Activated T-cell treated with anti-CD3 and anti-CD28 coated beads for 1 hour (primary cell): ENCODE measurements at places on chromosomes 7 and 10.

- no peak for DNase-seq
These were observed 17.3 kb upstream of the SAMD9L start for GRCh38 chr7:93165447-93165846.

DNA sequence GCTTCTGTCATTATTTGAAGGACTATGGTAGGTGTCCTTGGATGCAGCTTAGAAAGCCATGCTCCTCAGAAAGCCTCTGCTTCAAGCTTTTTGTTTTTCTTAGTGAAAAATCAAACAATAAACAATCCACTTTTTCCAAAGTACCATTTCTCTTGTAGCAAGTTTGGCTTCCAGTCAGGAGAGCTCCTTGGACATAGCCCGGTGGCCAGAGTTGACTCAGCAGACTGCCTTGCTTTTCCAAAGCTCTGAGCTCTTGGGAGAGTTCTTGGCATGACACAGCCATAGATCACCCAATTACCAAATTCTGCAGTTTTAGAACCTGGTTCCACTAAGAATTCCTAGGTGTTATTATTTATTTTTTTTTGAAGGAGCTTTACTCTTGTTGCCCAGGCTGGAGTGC is 189.4 kb upstream of the MTPN start:
- DNase-seq, result no peak

- no peak for DNase-seq
These were observed 13.2 kb downstream of the CWF19L1 start for GRCh38 chr10:100254191-100254590.

- no peak for DNase-seq
These were observed 1.6 kb upstream of the COX19 start for GRCh38 chr7:976901-977325.

GRCh38 chr7:155412416-155413253 is 45.3 kb upstream of the EN2 start:
- DNase-seq, result peak; percentile 22

DNA sequence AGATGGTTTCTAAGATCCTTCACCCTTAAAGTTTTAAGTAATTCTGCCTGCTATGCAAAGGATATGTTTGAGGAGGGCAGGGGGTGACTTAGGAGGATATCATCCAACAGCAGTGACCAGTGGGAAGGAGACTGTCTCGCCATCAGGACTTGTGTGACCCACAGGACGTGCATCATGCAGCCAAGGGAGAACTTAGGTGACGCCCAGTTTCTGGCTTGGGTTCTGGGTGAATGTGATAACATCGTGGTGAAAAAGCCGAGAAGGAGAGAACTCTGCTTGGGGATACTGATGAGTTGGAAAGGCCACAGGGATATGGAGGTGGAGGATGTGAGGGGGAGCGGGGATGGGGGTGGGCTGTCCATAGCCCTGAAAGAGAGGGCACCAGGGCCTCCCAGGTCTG is 3.8 kb downstream of the WIPI2 start:
- DNase-seq, result no peak

GRCh38 chr10:106897719-106898118 is 266.8 kb downstream of the SORCS1 start:
- DNase-seq, result no peak

DNA sequence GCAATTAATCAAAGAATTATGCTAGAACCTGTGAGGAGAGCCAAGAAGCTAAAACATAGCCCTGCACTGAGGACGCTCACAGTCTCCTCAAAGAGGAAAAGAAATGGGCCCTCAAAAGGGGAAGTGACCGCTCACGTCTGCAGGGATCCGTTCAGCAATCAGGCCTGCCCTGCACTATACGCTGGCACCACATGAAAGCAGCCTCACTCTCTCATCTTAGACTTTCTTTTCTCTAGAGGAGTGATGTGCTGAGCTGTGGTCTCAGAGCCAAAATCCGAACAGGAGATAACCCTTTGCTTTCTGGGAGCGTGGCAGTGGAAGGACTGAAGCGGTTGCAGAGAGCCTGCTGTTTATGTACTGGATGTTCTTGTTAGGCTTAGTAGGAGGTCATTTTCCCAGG is 6.3 kb upstream of the IL2RA start:
- DNase-seq, result no peak

- DNase-seq, result no peak
These were observed 17.2 kb downstream of the INHBA start for GRCh38 chr7:41685684-41686083.

DNA sequence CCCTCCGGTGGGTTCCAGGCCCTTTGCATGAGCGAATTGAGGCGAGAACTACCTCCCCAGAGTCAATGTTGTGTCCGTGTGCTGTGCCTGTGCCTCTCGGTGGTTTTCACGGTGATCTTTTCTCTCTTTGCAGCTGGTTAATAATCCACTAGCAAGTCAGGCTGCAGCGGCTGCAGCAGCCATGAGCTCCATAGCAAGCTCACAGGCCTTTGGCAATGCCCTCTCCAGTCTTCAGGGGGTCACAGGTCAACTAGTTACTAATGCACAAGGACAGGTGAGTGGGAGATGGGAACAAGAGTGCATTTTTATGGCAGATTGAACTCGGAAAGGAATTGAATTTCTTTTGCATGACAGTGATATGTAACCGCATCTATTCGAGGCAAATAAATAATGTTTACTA is 159.7 kb upstream of the YAE1 start:
- DNase-seq, result no peak

DNA sequence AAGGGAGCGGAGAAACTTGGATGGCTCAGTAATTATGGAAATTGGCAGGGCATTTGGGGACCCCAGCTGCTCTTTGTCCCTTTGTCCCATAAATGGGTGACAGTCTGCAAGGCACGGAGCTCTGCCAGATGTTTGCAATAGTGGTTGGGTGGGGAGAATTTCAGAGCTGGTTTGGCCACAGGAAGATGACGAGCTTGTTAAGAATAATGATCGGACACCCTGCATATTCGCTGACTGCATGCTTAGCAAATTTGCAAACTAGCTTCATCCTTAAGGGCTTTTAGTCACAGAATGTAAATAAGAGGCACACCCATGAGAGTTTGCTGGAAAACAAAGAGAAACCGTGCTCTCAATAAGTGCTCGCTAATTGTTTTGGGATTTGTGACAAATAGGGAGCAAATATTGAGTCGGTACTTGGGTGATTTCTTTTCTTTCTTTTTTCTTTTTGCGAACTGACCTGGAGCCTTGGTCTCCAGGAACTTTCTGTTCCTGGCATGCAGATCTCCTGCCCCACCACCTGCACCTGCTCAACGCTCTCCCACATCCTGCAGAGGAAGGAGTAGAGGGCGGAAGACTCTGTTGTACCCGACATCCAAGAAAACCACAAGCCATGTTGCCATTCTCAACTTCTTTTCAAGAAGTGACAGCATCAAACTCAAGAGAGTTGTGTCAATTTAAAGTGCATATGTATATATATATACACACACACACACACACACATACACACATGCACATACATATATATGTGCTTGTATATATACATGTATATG is 238.9 kb downstream of the CAMK1D start:
- no peak for DNase-seq

DNA sequence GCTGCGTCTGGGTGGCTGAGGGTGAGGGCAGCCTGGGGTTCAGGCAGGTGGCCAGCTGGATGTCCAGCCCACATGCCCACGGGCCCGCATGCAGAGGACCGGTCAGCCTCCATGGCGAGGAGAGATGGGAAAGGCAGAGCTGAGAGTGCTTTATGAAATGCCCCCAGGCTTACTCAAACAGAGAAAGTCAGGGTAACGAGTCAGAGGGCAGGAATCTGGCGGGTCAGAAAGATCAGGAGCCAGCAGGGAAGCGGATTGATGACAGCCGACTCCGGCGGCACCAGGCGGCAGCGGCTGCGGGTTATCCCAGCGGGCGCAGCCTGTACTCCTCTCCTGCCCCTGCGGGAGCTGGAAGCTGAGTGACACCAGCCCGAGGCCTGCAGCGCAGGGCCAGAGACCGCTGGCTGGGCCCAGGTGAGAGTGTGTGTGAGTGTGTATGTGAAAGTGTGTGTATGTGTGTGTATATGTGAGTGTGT is 13.4 kb downstream of the SLC13A4 start:
- no peak for DNase-seq

- no peak for DNase-seq
These were observed 40.6 kb downstream of the LRRC17 start for GRCh38 chr7:102953406-102953805.

- no peak for DNase-seq
These were observed 294.9 kb upstream of the MKLN1 start for GRCh38 chr7:131032786-131033185.

DNA sequence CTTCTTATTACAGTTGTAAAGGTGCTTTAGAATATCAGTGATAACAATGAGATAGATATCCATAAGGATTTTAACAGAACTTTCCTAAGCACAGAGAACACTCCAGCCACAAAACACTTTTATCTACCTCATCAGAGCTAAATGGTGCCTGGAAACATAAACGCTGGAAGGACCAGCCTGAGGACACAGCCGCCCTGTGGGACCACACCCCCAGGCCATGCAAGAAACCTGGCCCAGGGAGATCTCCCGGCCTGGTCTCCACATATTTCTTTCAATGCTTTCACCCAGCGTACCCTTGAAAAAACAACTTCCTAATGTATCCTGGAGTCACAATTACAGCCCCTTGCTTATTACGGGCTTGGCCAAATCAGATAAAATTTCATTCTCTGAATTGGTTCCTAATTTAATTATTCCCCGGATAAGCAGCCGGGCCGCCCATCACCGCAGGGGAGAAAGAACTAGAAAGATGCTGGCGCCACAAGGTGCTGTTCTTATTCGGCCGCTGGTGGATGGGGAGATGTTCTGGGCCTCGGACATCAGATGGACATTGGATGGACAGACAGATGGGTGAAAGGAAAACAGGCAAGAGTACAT is 11.8 kb downstream of the CHST15 start:
- no peak for DNase-seq

- DNase-seq, result no peak
These were observed 189.7 kb downstream of the ARHGAP21 start for GRCh38 chr10:24533981-24534380.

GRCh38 chr7:132558815-132559214 is 17.5 kb downstream of the PLXNA4 start:
- DNase-seq, result no peak

DNA sequence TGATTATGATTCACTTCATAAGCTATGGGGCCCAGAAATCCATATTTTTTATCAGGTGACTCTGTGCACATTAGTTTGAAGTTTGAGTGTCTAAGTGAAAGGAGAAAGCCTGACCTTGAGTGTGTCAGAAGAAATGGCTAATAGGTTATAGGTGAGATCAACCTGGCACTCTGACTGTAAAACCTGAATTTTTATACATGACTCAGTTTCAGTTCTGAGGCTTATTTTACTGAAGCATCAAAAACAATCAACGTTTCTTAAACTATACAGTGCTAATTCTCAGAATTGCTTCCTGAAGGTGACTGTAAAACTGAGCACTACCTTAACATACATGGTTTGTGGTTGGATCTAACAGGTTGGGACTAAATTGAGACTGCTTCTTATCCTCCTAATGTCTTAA is 159.4 kb upstream of the AHR start:
- DNase-seq, result no peak

- DNase-seq, result no peak
These were observed 186.7 kb upstream of the KLF6 start for GRCh38 chr10:3971713-3972112.

DNA sequence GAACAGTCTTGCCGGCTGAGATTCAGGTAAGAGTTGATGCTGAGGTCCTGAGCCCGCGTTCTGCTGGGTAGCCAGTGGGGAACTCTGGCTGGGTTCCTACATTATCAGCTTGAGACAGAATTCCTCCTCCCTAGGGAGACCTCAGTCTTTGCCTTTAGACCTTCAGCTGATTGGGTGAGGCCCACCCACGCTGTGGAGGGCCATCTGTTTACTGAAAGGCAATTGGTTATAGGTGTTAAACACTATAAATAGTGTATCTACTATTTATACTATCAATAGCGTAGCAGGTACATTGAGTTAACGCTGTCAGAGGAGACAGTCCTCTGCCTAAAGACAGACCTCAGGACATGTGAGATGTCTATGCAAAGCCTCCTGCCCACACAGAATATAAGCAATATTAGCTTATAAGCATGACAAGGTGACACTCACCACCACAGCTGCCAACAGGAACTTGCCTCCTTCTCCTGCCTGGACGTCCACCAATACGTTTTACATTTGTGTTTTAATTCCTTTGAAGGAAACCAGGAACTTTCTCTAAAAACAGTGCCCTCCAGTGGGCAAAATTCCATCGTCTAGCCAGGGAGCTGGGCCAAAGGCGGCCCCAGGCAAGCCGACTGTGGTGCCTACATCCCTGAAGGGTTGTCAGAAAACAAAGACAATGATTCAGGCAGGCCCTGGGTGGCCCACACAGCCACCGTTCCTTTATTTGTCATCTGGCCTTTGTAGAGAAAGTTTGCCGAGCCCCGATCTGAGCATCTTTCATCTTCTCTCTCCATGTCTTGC is 58.8 kb downstream of the INSIG1 start:
- no peak for DNase-seq

DNA sequence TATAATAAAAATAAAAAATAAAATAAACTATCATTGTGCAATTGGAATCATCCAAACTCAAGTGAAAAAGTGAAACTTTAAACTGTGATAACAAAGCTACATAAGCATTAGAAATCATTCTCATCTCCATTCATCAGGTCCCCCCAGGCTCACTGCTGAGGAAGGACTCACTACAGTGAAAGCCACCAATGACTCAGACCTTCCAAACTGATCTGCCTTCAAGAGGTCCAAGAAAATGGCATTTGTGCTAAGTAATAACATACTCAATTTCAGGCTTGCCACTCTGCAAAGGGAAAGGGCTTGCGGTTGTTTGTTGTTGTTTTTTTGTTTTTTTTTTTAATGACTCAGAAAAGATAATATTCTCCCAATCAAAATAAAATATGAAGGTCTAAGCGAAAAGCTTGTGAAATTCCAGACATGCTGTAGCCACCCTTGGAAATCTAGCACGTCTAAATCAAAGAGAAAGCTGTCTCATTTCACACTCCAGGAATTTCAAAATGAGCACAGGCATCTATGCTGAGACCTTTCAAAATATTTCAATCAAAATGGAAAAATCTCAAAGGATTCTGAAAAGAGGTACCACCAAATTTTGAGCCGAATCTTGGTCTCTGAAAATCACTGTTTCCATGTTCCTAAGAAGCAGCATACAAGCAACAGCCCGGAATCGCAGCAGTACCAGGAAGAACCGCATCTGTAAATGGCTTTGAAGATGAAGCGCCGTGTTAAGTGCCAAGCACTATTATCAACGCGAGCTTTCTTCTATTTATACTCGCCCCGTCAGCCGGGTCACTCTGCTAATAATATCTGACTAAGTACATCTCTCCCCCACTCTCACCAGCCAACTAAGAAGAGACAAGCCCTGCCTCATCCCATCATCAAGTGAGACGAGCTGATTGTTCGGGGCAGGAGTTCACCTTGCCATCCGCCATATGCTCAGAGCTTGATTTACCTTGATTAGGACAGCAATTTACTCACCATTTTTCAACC is 13.5 kb downstream of the SFMBT2 start:
- no peak for DNase-seq

GRCh38 chr7:55018361-55019190 is at the start of gene EGFR:
TSS of gene EGFR (plus strand) at chr7:55019017. CDS start at chr7:55019278, 261 bp downstream.
- no peak for DNase-seq

DNA sequence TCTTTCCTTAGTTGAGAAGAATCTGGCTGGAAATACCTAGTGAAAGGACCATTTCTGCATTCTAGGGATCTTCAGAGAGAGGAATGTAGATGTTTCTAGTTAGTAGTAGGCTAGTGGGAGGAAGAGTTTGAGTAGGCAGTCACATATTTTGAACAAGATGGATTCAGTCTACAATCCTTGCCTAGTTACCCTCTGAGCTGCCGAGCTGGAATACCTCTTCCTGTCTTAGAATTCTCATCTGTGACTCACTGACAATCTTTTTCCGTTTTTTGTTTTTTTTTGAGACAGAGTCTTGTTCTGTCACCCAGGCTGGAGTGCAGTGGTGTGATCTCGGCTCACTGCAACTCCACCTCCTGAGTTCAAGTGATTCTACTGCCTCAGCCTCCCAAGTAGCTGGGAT is 30.7 kb upstream of the PLPP4 start:
- DNase-seq, result no peak

- DNase-seq, result no peak
These were observed 23.9 kb downstream of the OPALIN start for GRCh38 chr10:96334616-96335526.
